ENCODE measurements at places on chromosomes 6 and 20.
A peak's percentile ranks its signal among the peaks of the same experiment; 100 is the strongest.

- H3K4me1 ChIP-seq: peaks cover 59% of the 10 kb centered on the region
- DNase-seq: no peak
- H3K36me3 ChIP-seq: peaks cover 17% of the 10 kb centered on the region
- peak overlapping the region; percentile 24 for H3K4me3 ChIP-seq
Observed at GRCh38 chr20:35326021-35326739, 34.0 kb upstream of the FAM83C start.

DNA sequence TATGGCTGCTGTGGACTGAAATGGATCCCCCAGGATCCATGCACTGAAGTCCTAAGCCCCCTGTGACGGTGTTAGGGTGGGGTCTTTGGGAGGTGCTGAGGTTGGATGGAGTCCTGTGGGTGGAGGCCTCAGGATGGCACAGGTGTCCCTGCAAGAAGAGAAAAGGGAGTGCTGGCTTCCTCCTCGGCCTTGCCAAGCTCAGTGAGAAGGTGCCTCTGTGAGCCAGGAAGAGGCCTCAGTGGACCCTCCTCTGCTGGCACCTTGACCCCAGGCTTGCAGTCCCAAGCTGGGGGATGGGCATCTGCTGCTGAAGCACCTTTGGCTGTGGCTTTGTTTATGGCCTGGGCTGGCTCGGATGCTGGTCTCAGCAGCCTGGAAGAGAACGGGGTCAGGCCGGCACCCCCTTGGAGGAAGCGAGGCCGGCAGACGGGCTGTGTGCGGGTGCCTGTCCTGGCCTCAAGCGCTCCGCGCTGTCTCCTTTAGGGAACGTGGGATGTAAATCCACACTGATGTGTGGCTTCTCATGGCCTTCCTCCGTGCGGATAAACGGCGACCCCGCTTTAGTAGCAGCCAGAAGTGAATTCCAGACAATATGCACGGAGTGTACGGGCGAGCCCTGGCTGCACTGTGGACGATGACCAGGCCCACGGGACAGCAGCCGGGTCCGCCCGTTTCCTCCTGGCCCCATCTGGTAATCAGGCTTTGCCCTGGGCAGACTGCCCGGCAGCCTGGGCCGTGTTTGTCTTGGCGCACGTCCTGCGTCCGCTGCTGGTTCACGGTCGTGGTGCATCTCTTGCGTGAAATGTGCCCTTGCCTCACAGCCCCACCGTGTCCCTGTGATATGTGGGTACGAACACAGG is 182.6 kb downstream of the ERMARD start:
- no peaks in the 10 kb centered on the region for H3K36me3 ChIP-seq
- peaks cover 6% of the 10 kb centered on the region for H3K27me3 ChIP-seq
- DNase-seq: no peak
- no peak overlapping the region for H3K4me3 ChIP-seq

GRCh38 chr6:159594106-159594749 is 98.8 kb downstream of the SOD2 start:
- no peak overlapping the region for H3K4me3 ChIP-seq
- no peaks in the 10 kb centered on the region for H3K27me3 ChIP-seq
- H3K27ac ChIP-seq: peak overlapping the region; percentile 87
- peak; percentile 8 for DNase-seq
- H3K4me1 ChIP-seq: peaks cover 17% of the 10 kb centered on the region

DNA sequence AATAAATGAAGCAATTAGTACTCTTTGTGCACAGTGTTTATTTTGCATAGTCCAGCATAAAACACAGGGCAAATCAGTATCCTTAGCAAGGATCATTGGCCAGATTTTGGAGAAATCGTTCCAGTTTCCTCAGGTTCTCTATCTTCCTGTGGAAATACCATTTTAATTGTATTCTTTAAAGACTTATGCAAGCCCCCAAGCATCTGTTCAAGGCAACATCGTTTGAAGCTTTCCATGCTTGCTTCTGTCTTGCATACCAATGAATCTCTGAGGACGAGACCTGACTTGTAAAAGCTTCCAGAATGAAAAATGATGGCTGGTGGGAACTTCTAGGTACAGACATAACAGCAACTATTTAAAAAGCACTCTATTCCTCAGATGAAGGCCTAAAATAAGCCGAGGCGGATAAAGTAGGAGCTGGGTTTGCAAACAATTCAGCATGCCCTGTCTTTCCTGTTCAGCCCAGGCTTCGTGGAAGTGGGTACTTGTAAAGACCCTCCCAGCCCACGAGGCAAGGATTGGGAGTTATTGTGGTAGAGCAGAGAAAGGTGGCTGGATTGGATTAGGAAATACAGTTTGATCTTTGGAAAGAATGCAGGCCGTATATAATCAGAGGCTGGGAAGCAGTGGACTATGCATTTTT is 21.6 kb downstream of the NRSN1 start:
- no peaks in the 10 kb centered on the region for H3K4me1 ChIP-seq
- no peaks in the 10 kb centered on the region for H3K27me3 ChIP-seq
- no peak overlapping the region for H3K27ac ChIP-seq
- no peak for DNase-seq
- H3K4me3 ChIP-seq: no peak overlapping the region
- no peaks in the 10 kb centered on the region for H3K36me3 ChIP-seq

GRCh38 chr6:127290391-127291265 is 24.0 kb downstream of the RNF146 start:
- H3K4me3 ChIP-seq: no peak overlapping the region
- no peaks in the 10 kb centered on the region for H3K27me3 ChIP-seq
- H3K27ac ChIP-seq: peak overlapping the region; percentile 59
- peaks cover 43% of the 10 kb centered on the region for H3K4me1 ChIP-seq

DNA sequence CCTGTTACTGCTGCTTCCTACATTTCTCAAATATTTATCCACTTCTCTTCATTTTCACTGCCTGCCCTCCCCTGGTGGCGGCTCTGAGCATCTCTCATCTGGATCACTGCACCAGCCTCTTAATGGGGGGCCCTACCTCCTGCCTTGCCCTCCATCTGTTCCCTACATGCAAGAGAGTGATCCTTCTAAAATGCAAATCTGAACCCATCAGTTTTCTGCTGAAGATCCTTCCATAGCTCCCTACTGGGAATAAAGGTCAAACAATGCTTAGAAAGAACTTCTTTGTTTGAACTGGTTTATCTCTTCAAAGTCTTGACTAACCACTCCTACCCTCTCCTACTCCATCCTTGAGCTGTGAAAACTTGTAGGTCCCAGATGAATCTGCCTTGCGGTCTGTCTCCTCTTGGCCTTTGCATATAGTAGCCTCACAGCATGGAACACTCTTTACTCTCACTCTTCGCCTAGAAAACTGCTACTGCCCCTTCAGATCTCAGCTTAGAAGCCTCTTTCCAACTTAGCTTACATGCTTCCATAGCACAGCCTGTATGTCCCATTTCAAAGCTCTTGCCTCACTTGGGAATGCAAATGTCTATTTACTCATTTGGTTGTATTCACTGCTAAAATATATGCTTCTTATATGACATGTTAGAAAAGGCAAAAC is 119.3 kb downstream of the QRSL1 start:
- no peak for DNase-seq
- H3K27me3 ChIP-seq: peaks cover 3% of the 10 kb centered on the region
- no peak overlapping the region for H3K4me3 ChIP-seq
- no peak overlapping the region for H3K27ac ChIP-seq
- H3K36me3 ChIP-seq: no peaks in the 10 kb centered on the region

DNA sequence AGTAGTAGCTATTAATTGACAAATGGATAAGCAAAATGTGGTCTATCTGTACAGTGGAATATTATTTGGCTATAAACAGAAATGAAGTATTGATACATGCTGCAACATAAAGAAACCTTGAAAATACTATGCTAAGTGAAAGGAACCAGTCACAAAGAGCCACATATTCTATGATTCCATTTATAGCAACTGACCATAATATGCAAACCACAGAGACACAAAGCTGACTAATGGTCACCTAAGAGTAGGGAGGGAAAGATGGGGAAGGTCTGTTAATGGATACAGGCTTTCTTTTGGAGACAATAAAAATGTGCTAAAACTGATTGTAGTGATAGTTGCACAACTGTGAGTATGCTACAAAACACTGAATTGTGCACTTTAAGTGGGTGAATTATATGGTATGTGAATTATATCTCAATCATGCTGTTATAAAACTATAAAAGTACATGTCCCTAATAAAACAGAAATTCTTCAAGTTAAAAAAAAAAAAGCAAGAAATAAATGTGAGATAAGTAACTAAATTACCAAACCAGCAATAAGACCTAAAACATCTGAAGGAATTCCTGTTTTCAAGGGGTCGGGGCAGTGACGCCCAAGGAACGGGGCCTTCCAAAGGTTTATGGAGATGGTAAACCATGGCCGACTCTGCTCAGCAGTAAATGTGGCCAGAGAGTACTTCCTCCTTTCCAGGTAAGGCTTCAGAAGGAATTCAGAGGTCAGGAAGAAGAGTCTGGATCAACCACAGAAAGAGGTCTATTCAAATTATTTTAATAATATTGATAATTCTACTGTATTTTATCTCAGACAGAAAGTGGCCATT is 75.4 kb downstream of the ARHGAP18 start:
- no peaks in the 10 kb centered on the region for H3K36me3 ChIP-seq
- H3K4me3 ChIP-seq: no peak overlapping the region
- H3K27me3 ChIP-seq: no peaks in the 10 kb centered on the region

All from activated naive CD8-positive, alpha-beta T cell treated with anti-CD3 and anti-CD28 coated beads, Interleukin-2, amount 50 U/mL, for 24 hours (primary cell).